Adrenal gland (tissue), 19 donors: ENCODE measurements at places on chromosomes 1 and 21. TPM values are rescaled to one million over a fixed set of nuclear protein-coding genes. Genes with fewer than 3 reads are reported as not detected.
A peak's percentile ranks its signal among the peaks of the same experiment; 100 is the strongest.

The RBM11 gene
- total RNA-seq = 53.7 TPM

The MAPKAPK2 gene
- total RNA-seq = 126 TPM

The NRAS gene
- 12.5 TPM for total RNA-seq

The PATJ gene
- 24.5 TPM for total RNA-seq

The CTH gene
- 0.97 TPM for total RNA-seq

GRCh38 chr1:236167578-236167977, 25.2 kb downstream of the GPR137B start:
- H3K27ac ChIP-seq = no peak overlapping the region
- DNase-seq = no peak
- H3K4me1 ChIP-seq = no peaks in the 10 kb centered on the region
- no peaks in the 10 kb centered on the region for H3K27me3 ChIP-seq
- H3K36me3 ChIP-seq = no peaks in the 10 kb centered on the region

GRCh38 chr1:169914531-169914930, 20.8 kb upstream of the SCYL3 start:
- H3K4me1 ChIP-seq = no peaks in the 10 kb centered on the region
- H3K27ac ChIP-seq = no peak overlapping the region
- no peak overlapping the region for H3K4me3 ChIP-seq
- no peaks in the 10 kb centered on the region for H3K27me3 ChIP-seq

GRCh38 chr21:16767201-16767600, 745.6 kb upstream of the CXADR start:
- no peak overlapping the region for H3K4me3 ChIP-seq
- H3K36me3 ChIP-seq = no peaks in the 10 kb centered on the region
- H3K27me3 ChIP-seq = no peaks in the 10 kb centered on the region
- DNase-seq = no peak
- no peaks in the 10 kb centered on the region for H3K4me1 ChIP-seq

- no peaks in the 10 kb centered on the region for H3K4me1 ChIP-seq
- no peak overlapping the region for H3K27ac ChIP-seq
- no peak for DNase-seq
- no peaks in the 10 kb centered on the region for H3K36me3 ChIP-seq
Measured at GRCh38 chr1:195591917-195592672, 1016.1 kb downstream of the KCNT2 start.

- no peak overlapping the region for H3K27ac ChIP-seq
- peaks cover 3% of the 10 kb centered on the region for H3K27me3 ChIP-seq
- no peak for DNase-seq
- H3K4me1 ChIP-seq = no peaks in the 10 kb centered on the region
- no peak overlapping the region for H3K4me3 ChIP-seq
Measured at GRCh38 chr1:167579986-167580385, 26.4 kb upstream of the CREG1 start.

DNA sequence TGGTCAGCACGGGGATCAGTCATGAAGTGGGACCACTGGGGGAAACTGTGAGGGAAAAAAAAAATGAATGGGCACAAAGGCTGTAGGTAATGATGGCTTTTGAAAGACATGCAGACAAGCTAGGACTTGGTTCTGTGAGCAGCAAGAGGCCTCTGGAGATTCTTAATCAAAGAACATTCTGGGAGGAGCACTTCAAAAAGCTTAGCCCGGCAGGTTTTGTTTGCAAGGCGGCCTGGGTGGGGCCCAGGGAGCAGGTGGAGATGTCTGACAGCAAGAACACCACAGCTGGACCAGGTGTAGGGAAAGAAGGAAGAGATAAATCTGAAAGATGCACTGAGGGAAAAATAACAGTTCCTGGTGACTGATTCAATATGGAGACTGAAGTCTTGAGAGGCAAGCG, 6.0 kb downstream of the TEX35 start:
- DNase-seq = no peak
- no peaks in the 10 kb centered on the region for H3K27me3 ChIP-seq
- H3K36me3 ChIP-seq = no peaks in the 10 kb centered on the region
- H3K4me3 ChIP-seq = no peak overlapping the region
- H3K4me1 ChIP-seq = no peaks in the 10 kb centered on the region

DNA sequence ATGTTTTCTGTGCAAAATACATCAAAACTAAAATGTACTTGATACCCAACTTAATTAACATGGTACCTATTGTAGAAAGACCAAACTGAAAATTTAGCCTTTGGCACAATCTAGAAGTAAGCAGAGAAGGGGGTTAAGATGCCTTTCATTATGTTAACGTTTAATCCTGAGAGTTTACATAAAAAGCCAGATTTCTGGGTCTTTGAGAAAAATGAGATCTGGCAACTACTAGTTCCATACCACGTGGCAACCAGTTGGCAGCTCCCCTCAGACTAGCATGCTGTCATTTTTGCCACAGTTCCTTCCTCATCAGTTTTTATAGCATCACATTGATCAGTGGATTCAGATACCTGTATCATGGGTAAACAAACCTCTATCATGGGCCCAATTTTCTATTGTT, 1.5 kb downstream of the RO60 start:
- no peaks in the 10 kb centered on the region for H3K36me3 ChIP-seq
- peak overlapping the region; percentile 96 for H3K27ac ChIP-seq
- no peak for DNase-seq
- no peaks in the 10 kb centered on the region for H3K27me3 ChIP-seq
- H3K4me3 ChIP-seq = no peak overlapping the region

DNA sequence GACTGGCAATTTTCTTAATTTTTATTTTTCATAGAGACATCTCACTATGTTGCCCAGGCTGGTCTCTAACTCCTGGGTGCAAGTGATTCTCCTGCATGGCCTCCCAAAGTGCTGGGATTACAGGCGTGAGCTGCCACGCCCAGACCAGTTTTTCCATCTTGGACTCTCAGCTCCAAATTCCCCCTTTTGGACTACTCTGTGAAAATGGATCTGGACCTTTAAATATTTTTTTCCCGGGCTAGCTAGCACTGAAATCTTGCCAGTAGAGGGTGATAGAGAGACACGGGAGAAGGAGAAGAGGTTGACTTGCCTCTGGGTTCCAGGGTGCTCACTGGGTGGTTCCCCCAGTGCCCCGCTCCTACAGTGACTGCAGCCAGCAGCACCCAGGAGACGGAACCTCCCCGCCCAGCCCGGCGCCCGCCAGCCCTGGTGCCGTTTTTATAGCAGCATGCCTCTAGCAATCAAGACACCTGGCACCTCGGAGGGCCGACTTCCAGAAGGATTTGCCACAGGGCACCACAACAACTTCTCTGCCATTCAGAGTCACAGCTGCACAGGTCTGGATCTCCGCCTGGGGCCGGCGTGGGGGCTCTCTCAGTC, 34.7 kb upstream of the SCCPDH start:
- DNase-seq = peak; percentile 78
- H3K4me1 ChIP-seq = no peaks in the 10 kb centered on the region
- no peaks in the 10 kb centered on the region for H3K36me3 ChIP-seq
- no peak overlapping the region for H3K27ac ChIP-seq
- no peak overlapping the region for H3K4me3 ChIP-seq

- peak; percentile 68 for DNase-seq
- peaks cover 8% of the 10 kb centered on the region for H3K4me1 ChIP-seq
- H3K27me3 ChIP-seq = no peaks in the 10 kb centered on the region
- H3K27ac ChIP-seq = no peak overlapping the region
- H3K36me3 ChIP-seq = no peaks in the 10 kb centered on the region
Measured at GRCh38 chr1:156959414-156959813, 39.0 kb downstream of the LRRC71 start.

GRCh38 chr1:108045460-108045859, 80.5 kb upstream of the VAV3 start:
- no peak for DNase-seq
- H3K36me3 ChIP-seq = no peaks in the 10 kb centered on the region
- no peak overlapping the region for H3K27ac ChIP-seq
- no peaks in the 10 kb centered on the region for H3K27me3 ChIP-seq
- peaks cover 10% of the 10 kb centered on the region for H3K4me1 ChIP-seq
- no peak overlapping the region for H3K4me3 ChIP-seq

DNA sequence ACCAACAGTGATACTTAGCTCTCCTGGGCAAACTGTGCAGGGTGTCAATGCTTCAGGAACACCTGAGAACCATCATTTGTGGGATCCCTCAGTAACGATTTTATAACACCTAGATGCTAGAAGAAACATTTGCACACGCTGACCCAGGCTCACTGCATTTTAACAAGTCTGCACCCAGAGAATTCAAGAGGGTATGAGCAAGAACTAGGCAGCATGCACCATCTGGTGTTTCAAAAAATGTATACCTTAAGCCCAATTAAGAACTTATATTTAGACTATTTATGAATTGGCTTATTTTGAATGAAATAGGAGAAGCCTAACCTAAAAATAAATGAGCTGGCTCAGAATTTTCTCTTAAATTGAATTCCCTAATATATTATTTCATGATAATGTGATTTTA, 400.5 kb downstream of the GPATCH2 start:
- H3K27me3 ChIP-seq = no peaks in the 10 kb centered on the region
- no peaks in the 10 kb centered on the region for H3K36me3 ChIP-seq
- DNase-seq = no peak
- no peak overlapping the region for H3K27ac ChIP-seq
- H3K4me1 ChIP-seq = no peaks in the 10 kb centered on the region

- no peak overlapping the region for H3K27ac ChIP-seq
- no peaks in the 10 kb centered on the region for H3K27me3 ChIP-seq
- no peak overlapping the region for H3K4me3 ChIP-seq
Measured at GRCh38 chr1:212124690-212125582, 89.4 kb downstream of the DTL start.

DNA sequence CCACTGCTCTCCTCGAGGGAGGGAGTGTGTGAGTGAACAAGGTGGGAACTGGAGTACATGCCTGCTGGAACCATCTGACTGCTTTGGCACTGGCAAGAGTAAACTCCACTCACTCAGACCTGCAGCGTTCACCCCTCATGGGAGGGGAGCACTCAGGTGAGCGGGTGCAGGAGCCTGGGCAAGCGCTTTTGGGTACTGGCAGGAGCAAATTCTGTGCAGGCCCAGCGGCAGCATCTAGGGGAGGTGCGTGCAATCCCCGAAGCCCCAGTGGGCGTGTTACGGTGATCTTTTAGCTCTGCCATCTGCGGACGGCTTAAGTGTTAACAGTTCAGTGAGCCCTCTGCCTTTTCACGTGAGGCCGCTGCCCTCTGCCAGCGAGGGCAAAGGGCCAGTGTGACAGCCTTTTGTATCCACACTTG, 127.4 kb downstream of the PATJ start:
- no peak for DNase-seq
- H3K36me3 ChIP-seq = no peaks in the 10 kb centered on the region
- H3K4me3 ChIP-seq = no peak overlapping the region

GRCh38 chr1:43214501-43215444, 42.6 kb downstream of the CFAP57 start:
- H3K27me3 ChIP-seq = no peaks in the 10 kb centered on the region
- H3K4me3 ChIP-seq = no peak overlapping the region
- DNase-seq = no peak
- no peaks in the 10 kb centered on the region for H3K36me3 ChIP-seq
